ENCODE measurements at places on chromosomes 5 and 9. TPM values are rescaled to one million over a fixed set of nuclear protein-coding genes. Genes with fewer than 3 reads are reported as not detected.

DNA sequence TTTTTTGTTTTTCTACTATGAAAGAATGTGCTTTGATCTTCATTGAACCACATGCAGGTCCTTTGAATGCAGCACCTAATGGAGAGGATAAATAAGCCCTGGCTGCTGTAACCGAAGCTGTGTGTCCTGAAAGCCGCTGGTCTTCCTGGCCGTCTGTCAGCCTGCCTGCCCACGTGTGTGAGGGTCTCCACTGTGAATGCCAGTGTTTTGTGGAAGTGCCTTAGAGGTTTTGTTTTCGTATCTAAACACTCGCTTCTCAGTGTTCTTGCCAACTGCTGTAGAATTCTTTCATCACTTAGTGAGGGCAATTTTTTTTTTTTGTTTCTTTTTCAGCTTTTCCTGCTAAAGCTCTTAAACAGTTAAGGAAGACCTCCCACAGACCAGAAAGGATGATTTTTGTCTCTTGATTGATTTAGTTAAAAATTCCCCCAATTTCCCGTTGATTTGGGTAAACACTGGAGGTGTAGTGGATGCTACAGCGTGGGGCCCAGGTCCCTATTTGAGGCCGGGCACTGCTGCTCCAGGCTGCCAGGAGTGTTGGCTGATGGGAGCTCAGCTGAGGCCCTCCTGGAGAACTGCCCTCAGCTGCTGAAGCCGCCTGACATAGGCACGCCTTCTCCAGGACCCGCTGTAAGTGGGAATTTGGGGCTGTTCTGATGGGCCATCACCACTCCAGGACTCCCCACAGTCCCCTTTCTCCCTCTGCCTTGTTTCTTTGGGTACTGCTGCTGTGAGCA lies 29.2 kb upstream of the PTCH1 start:
- DNase-seq, result no peak

The PRRC2B gene
- total RNA-seq, result 171 TPM

DNA sequence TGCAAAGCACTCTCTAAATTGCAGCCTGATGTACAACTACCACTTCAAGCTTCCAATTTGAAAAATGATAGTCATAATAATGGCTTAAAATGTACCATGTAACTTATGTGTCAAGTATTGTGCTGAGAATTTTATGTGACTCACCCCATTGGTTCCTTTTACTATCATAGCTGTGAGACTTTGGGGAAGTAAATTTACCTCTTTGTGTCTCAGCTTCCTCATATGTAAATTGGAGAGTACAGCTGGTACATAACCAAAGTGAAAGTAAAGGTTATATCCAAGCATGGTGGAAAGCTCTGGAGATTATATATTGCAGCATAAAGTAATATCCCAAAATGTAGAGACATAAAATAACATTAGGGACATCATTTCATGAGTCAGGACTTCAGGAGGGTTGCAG lies 2200.4 kb upstream of the C9orf72 start:
- no peak for DNase-seq

The SH3TC2 gene
- not detected for total RNA-seq

The PCA3 gene
- total RNA-seq, result not detected

- no peak for DNase-seq
Measured at GRCh38 chr9:112569186-112569585, 82.6 kb downstream of the KIAA1958 start.
